Erythroblast (primary cell): ENCODE measurements at places on chromosomes 3 and 15.

DNA sequence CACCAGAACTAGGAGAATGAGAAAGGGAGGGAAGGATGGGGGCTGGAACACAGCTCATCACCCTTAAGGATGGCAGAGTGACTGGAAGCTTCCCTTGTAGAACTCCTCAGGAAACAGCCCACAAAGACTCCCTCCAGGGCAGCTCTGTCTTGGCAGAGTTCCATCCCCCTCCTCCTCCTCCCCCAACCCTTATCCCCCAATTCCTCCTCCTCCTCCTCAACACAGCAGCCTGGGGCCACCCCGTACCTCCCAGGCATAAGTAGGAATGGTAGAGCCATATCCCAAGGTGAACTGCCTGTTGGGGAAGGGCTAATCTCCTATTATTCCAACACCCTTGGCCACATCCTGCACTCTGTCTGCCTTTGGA lies 38.8 kb downstream of the ADCY5 start:
- DNase-seq, result no peak

DNA sequence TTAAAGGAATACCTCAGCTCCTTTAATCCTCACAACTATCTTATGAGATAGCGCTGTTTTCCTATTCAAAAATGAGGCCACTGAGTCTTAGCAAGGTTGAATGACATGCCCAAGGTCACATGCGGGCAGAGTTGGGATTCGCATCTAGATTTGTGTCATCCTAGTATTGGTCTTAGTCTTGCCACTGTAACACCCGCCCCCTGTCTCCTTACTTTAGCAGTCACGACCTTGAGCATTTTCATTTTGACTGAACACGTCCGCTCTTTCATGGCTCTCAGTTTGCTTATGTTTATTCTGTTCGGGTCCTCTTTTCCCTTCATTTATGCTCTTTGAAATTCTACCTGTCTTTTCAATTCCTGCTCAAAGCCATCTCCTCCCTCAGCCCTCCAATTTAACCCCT lies 112.5 kb upstream of the CADPS start:
- DNase-seq, result no peak

DNA sequence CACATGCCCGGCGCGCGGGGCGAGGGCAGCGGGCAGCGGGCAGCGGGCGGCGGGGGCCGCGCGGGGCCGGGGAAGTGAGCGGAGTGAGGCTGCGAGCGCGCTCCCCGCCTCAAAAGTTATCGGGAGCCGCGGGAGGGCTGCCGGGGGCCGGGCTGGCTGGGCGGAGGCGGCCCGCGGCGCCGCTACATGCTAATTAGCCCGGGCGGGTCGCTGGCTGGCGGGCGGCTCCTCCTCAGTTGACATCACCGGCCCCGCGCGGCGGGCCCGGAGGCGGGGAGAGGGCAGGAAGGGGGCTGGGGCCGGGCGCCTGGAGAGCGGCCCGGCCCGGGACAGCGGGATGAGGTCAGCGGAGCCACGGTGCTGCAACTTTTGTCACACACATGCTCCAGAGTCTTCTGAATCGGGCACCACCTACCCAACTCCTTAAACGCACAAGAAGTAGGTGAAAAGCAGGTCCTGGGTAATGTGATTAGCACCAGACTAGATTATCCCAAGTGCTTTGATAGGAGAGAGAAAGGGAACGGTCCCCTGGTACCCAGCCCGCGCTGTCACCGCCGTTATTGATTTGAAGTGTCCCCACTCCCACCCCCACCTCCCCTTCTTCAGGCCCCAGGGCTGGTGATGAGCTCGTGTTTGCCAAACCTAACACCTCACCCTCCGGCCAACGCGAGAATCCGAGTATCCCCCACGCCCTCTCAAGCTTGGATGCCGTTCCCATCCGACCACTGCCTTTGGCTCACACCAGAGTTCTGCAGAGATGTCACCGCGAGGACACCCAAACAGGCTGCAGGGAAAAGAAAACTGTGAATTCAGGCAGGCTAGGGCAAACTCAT lies at the start of gene HEG1:
Gene HEG1, minus strand, starts transcription at position 85 of the 833 bp plus-strand sequence. CDS start 107 bp downstream, outside the sequence.
- peak; percentile 63 for DNase-seq

DNA sequence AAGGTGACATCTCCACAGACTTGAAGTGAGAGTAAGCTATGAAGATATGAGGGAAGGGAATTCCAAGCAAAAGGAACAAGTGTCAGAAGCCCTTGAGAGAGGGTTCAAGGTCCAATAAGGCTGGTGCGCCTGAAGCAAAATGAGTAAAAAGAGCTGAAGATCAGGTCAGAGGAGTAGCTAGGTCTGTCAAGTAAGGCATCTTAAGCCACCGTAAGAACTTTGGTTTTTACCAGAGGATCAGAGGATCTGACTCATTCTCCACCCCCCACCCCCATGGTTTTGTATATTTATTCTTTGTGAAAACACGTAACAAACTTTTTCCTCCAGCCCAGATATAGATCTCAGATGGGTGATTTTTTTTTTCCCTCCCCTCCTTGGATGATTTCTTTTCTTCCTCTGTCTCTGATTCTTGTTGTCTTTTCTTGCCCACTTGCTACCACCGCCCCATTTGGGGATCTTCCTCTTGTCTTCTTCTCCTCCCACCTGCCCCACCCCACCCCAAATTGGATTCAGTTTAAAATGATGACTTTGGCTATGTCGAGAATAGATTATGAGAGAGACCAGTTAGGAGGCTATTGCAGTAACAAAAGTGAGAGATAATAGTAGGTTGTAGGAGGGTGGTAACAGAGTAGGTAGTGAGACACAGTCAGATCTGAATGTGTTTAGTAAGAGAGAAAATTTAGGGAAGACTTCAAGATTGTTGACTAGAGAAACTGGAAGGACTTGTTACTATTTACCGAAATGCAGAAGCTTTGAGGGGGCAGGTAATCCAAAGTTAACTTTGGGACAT lies 6.1 kb downstream of the TRMT10C start:
- no peak for DNase-seq

GRCh38 chr3:45124352-45124751 lies 21.8 kb downstream of the CDCP1 start:
- no peak for DNase-seq

DNA sequence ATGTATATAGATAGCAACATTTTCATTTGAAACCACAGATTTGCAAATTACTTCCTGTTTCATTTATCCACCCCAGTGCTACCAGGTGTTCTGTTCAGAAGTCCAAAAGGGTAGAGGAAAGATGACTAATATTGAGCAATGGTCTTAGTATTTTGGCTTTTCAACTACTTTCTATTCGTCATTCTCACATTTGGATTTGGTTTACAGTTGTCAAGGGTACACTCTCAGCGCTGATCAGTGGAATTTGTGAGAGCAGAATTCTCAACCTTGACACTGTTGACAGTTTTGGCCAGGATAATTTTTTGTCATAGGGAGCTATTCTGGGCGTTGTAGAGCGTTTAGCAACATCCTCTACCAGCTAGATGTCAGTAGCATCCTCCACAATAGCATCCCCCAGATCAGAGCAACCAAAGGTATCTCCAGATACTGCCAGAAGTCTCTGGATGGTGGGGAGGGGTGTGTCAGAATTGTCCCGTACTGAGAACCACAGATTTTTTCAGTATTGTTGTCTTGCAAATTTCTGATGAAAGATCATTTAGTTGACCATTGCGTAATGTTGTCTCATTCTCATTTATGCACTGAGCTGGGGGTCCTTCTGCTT lies 4.2 kb downstream of the HMCES start:
- no peak for DNase-seq

DNA sequence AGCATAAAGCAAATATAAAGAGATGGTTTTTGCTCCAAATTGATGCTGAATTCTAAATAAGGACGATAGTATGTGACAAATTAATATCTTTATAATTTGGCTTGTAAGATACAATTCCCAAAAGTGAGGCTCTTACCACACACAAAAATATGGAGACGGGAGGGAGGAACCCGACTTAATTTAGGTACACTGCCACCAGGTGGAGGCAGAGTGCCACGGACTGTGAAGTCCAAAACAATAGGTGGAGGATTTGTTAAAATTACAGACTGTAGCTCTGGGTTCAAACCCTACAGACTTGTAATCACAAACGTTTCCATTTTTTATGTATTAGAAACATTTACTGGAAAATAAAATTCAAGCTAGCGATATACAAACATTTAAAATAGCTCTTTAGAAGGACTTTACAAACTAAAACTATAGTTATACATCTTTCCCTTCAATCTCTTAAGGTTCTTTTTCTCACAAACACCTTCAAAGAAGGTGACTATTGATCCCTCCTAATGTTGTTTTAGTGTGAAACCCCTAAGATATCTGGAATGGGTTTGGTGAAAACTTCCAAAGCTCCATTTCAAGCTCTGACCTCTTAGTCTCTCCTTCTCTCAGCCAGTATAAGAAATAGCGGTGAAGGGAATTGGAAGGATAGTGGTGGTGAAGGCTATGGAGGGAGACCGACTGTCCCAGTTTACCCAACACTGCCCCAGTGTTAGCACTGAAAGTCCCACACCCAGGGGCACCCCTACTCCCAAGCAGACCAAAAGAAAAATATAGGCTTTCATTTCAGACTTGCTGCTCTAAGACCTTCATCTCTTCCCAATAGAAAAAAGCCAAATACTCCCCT lies 89.7 kb downstream of the AQP9 start:
- peak; percentile 77 for DNase-seq

DNA sequence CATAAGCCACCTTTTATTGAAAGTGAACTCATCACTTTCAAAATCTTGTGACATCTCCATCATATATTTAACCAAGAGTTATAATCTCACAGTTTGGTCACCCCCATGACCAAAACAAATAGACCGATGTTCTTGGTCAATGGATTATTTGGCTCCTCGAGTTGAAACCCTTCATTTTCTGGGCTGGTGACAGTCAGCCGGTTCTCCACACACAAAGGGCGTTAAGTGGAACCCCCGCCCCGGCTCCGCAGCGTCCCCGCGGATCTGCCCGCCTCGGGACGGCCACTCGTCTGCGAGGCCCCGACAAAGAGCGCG lies 772 bp downstream of the TSPAN3 start:
- no peak for DNase-seq

- DNase-seq, result no peak
Measured at GRCh38 chr3:105260385-105260784, 106.3 kb upstream of the ALCAM start.

DNA sequence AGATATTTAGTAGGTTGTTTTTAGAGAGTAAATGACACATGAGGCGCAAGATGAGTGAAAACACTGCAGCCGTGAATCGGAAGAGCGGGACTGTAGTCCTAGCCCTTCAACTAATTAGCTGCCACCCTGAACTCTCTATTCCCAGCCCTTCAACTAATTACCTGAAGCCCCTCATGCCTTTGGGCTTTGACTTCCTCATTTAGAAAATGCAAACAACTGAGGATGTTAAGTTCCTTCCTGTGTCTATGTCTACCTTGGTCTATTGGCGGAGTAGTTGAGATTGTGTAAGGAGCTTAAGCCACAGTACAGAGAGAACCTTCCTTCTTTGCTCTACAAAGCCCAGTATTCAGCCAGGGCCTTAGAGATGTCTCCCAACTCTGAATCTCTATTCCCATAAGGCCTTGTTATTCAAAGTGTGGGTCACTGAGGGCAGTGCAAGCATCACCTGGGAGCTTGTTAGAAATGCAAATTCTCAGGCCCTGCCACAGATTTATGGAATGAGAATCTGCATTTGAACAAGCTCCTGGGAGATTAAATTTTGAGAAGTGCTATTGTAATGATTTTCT lies 71.8 kb upstream of the SCN5A start:
- DNase-seq, result no peak
